ENCODE measurements at places on chromosomes 1 and 21.

- no peak for DNase-seq
These were observed 39.9 kb upstream of the PDC start for GRCh38 chr1:186500804-186501203.

GRCh38 chr1:58573705-58574591 lies 3.1 kb downstream of the TACSTD2 start:
- no peak for DNase-seq

DNA sequence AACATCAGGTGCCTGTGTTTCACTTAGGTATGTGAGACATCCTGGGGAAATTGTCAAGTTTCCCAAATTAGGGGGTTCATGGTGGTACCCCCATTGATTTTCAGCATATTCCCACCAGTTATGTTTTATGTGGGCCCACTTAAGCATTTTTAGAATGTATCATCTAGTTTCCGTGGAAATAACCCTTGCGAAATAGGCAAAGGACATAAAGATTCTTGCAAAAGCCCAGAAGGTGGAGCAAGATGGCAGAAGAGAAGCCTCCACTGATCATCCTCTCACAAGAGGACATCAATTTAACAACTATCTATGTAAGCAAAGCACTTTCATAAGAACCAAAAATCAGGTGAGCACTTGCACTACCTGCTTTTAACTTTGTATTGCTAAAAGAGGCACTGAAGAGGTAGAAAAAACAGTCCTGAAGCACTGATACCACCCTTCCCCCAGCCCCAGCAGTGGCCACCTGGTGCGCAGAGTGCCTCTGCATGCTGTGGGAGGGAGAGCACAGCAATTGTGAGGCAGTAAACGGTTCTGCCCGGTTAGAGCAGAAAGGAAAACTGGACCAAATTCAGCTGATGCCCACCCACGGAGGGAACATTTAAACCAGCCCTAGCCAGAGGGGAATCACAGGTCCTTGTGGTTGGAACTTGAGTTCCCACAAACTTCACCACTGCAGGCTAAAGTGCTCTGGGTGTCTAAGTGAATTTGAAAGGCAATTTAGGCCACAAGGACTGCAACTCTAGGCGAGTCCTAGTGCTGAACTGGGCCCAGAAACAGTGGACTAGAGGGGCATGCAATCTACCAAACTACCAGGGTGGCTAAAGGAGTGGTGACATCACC lies 23.2 kb downstream of the MCOLN2 start:
- DNase-seq: no peak

GRCh38 chr1:92503043-92503925 lies 16.6 kb upstream of the GFI1 start:
- DNase-seq: no peak

DNA sequence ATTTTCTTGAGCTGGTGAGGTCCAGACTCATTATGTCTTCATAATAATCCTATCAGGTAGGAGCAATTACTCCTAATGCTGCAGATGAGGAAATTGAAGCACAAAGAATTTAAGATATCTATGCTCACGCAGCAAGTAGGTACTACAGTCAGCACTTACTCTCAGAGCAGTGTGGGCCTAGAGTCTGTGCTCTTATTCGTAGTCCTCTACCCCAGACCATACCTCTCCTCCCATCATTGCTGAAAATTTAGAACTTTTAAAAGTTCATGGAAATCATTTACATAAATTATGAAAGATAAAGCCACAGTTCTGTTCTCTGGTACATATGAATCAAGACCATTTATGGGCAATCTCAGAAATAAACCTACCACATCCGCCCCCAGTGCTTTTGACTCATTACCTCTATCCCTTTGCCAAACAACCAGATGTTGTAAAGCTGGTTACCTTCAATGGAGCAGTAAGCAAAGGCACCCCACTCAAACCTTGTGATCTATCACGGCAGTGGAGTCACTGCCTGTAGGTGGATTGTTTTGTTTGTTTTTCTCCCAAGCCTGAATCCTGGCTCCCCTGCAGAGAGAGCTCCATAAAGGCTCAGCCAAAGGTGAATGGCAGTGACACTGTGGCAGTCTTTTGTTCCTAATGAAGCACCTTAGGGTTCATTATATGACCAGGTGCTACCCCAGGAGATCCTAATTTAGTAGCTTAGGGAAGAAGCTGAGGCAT lies 20.9 kb upstream of the MAN1A2 start:
- no peak for DNase-seq

- DNase-seq: no peak
These were observed 14.7 kb upstream of the MFSD2A start for GRCh38 chr1:39940253-39940652.

DNA sequence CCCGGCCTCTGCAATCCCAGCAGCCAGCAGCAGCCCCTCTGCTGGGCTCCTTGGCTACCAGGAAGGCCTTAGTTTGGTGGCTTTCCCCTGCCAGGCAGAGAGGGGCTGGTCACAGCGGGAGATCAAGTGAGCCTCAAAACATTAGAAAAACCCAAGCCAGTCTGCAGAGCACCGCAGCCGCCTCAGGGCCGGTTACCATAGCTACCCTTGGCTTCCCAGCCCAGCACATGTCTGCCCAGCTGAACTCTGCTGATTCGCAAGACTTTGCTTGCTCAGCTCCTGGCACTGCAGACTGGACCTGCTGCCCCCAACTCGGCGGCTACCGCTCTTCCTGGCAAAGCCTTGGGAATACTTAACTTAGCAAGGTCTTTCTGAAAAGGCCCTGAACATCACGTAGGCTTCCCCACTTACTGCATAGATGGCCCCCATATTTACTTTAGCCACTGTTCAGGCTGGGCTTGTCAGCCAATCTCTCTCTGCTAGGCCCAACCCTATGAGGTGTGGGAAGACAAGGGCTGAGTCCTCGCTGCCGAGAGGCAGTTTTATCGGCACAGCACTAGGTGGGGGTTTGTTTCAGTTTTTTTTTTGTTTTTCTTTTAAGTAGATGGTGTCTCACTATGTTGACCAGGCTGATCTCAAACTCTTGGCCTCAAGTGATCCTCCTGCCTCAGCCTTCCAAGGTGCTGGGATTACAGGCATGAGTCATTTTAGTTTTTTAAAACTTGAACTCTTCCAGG lies 28.6 kb upstream of the PLEKHG5 start:
- no peak for DNase-seq

DNA sequence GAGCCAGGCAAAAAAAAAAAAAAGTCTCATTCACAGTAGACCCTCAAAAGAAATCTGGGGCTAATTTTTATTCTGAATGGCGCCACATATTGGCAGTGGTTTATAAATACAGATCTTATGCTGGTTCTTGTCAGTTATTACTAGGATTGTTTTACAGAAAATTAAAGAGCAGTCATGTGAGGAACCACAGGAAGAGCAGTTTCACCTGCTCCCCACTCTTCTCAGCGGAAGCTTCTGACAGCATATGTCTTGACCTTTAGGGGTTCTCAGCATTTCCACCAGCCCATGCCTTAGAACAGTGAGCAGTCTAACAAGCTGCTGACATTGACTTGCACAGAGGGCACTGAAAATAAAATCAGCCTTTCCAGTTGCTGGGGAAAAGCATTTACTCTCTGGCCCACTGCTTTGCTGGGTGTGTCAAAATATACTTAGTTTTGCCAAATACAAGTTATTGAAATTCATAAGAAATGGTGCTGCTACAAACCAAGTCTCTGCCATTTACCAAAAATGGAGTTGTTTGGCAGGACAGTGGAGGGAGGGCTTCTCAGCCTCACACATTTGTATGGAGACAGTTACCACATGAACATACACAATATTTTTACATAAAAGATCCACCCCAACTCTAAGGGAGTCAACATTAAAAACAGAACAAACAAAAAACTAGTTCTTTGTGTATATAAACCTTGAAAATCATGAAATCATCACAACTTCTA lies 144.2 kb downstream of the SYT2 start:
- no peak for DNase-seq
